ENCODE measurements at places on chromosomes 16 and 17.

- DNase-seq, result no peak
These were observed 6.5 kb upstream of the SERPINF1 start for GRCh38 chr17:1755252-1755826.

- DNase-seq, result no peak
These were observed 6.4 kb downstream of the PDK2 start for GRCh38 chr17:50101346-50102163.

GRCh38 chr16:84270531-84270930 is 24.1 kb upstream of the WFDC1 start:
- DNase-seq, result no peak

GRCh38 chr16:2486645-2487516 is 12.0 kb downstream of the TBC1D24 start:
- DNase-seq, result peak; percentile 74

GRCh38 chr16:27824006-27824405 is 239.5 kb downstream of the GSG1L start:
- DNase-seq, result no peak

DNA sequence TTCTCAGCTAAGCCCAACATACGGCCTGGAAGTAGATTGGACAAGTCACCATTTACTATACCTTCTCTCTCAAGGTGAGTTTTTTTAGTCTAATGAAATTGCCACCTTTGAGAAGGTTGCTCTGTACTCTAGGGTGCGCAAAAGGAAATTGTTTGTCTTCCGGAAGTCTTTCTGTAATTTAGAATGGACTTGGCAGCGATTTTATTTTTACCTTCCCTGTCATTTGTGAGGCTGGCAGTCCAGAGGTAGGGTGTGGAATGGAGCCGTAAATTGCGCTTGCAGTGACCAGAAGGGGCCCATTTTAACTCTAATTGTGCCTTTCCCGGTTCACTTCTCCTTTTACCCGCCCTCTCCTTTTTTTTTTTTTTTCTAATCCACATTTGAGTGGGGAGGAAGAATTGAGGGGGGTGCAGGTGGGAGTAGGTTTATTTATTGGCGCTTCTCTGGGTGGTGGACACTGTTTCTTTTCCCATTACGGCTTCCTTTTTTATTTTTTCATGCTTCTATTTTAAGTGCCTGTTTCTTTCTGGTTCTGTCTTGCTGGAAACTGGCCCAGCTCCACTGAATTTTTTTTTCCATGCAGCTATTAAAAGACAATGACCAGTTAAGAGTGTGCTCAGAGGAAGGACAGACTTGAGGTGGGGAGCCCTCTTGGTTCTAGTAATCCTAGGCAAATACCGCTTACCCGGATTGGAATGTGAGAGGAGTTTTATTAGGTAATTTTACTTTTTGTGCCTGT is 89.7 kb upstream of the CLEC18A start:
- no peak for DNase-seq

GRCh38 chr17:47694581-47695428 is 844 bp downstream of the TBKBP1 start:
- DNase-seq, result peak; percentile 73

- no peak for DNase-seq
These were observed 364.8 kb downstream of the CA10 start for GRCh38 chr17:51793686-51794085.

GRCh38 chr16:86044881-86045590 is 146.1 kb downstream of the IRF8 start:
- DNase-seq, result peak; percentile 40

DNA sequence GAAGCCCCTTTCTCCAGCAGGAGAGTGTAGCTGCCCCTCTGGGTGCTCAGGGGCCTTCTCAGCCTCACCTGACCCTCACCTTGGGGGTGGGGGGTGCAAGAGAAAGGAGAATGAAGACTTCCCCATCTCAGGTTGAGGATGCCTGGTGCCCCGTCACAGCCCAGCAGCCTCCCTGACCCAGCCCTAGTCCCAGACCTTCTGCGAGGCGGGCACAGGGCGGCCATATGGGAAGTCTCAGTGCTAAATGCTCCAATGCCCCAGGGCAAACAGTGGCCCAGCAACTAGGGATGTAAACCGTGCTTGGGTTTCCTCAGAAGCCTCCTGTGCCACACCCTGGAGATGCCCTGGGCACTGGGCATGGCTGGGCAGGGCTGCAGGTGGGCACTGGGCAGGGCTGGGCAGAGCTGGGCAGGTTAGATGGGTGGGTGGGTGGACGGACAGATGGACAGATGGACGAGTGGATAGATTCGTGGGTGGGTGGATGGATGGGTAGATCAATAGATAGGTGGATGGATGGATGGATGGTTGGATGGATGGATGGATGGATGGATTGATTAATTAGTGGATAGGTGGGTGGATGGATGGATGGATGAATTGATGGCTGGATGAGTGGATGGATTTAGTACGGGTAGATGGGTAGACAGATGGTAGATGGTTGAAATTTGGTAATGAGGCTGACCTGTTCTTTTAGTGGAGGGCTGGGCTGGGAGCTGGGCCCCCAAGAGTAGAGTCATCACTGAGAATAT is 16.8 kb downstream of the TPSD1 start:
- DNase-seq, result no peak

DNA sequence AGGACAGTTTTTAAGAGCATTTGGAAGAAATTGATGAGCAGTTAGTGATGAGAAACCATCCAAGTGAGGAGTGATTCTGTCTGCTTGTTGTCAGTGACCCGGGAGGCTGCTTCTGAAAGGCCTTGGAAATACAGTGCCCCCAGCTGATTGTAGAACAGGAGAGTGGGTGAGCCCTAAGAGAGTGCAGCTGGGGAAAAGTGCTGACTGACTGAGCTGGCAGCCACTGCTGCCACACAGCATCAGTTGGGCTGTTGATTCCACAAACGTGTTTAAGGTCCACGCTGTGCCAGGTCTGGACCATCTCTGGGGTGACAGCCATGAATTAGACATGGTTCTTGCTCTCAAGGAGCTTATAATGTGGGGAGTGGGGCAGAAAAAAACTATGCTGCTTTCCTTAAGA is 18.9 kb downstream of the NUP93 start:
- DNase-seq, result no peak

GRCh38 chr16:30903002-30903401 is 6.6 kb downstream of the CTF1 start:
- no peak for DNase-seq

GRCh38 chr17:76085066-76085730 is 6.2 kb downstream of the ZACN start:
- DNase-seq, result no peak

DNA sequence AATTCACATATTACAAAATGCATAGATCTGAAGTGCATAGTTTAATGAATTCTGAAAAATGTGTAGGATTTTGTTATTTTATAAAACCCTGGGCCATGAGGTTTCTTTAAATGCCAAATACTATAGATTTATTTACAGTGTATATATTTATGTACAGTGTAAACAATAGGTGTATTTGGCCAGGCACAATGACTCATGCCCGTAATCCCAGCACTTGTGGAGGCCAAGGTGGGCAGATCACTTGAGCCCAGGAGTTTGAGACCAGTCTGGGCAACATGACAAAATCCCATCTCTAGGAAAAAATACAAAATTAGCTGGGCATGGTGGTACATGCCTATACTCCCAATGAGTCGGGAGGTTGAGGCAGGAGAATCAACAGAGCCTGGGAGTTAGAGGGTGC is 249.4 kb downstream of the PRKCA start:
- DNase-seq, result no peak

DNA sequence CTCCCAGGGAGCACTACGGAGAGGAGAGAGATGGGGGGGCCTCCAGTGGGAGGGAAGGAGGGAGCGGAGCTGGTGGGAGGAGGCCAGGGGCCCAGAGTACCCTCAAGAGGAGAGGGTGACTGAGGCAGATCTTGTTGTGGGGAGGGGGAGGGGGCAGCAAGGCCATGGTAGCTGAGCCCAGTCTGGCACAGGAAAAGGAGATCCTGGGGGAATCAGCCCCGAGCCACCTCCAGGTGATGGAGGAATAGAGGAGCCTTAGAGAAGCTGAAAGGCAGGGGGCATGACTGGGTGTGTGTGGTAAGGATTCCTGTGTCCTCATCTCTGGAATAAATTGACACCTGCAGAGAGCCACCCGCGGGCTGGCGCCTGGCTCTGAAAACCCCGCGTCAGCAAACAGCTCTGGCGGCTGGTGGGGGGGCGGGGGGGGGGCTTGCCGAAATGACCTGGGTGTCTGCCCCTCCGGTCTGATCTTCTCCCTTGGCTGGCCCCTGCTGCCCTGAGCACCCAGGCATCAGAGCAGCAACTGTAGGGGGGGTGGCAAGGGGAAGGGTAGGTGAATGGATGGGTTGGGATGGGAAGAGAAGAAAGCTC is 1.3 kb upstream of the NLGN2 start:
- DNase-seq, result no peak

All from stimulated activated CD4-positive, alpha-beta T cell treated with anti-CD3 and anti-CD28 coated beads, Interleukin-4, amount 100 ng/mL, for 1 hour (primary cell).